Pons (tissue), 1 donor: ENCODE measurements at places on chromosomes 2 and 18.
A peak's percentile ranks its signal among the peaks of the same experiment; 100 is the strongest.

- DNase-seq = no peak
Measured at GRCh38 chr18:23183411-23184150, 48.3 kb downstream of the CABLES1 start.

GRCh38 chr2:65204461-65205210, 23.0 kb upstream of the ACTR2 start:
- no peak for DNase-seq

GRCh38 chr2:12119841-12120240, 373.4 kb downstream of the LPIN1 start:
- DNase-seq = no peak

GRCh38 chr2:4930704-4931103, 761.5 kb upstream of the SOX11 start:
- DNase-seq = no peak

- no peak for DNase-seq
Measured at GRCh38 chr2:183926433-183926832, 671.9 kb upstream of the ZNF804A start.

DNA sequence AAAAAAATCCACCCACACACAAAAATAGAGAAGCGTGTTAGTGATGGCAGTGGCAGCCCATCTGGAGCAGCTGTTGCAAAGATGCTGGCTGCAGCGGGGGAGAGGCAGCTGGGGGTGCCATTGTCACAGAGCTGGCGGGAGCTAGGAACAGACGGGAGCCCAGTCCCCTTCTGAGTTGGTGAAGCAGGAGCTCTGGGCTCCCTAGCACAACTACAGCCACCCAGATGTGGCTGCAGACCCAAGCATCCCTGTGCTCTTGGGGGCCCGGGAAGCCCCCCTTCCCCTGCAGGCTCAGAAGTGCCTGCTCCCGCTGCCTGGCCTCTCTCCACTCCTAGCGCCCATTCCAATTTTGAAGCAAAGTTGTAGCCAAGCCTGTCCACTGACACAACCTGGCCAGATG, 366.6 kb upstream of the MC4R start:
- no peak for DNase-seq

GRCh38 chr2:20349513-20349921, 1.1 kb downstream of the PUM2 start:
- DNase-seq = no peak

GRCh38 chr2:39437522-39438296, 624 bp upstream of the MAP4K3 start:
- no peak for DNase-seq

GRCh38 chr2:21037671-21038108, 6.2 kb downstream of the APOB start:
- DNase-seq = no peak

GRCh38 chr18:61852496-61852895, 40.3 kb downstream of the RNF152 start:
- DNase-seq = no peak

- no peak for DNase-seq
Measured at GRCh38 chr2:119484834-119485233, 39.4 kb downstream of the SCTR start.

GRCh38 chr2:95539836-95540235, 52.0 kb upstream of the TRIM43 start:
- DNase-seq = peak; percentile 76

DNA sequence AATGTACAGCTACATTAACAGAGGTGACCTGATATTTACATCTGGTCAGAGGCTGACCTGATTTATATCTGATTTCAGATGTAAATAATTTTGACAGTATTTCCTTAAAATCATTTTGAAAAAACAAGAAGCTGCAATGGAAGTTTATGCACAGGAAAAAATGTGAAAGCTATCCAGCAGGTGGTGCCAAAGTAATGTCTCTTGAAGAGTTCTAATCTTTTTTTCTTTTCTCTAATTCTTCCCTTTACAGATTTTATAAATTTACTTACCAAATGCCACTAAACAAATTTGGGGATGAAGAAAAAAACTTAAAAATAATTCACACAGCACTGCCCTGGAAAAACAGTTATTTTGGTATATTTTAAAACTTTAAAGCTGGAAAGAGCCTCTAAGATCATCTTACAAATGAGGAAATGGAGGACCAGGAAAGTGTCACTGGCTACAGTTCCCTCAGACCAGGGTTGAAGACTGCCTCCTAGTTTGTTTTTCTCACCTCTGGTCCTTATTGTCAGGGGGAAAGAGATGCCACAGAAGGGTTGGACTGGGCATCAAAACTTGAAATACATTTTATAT, 16.4 kb upstream of the FBLN7 start:
- DNase-seq = peak; percentile 75

GRCh38 chr18:79756826-79757225, 40.9 kb upstream of the KCNG2 start:
- no peak for DNase-seq

DNA sequence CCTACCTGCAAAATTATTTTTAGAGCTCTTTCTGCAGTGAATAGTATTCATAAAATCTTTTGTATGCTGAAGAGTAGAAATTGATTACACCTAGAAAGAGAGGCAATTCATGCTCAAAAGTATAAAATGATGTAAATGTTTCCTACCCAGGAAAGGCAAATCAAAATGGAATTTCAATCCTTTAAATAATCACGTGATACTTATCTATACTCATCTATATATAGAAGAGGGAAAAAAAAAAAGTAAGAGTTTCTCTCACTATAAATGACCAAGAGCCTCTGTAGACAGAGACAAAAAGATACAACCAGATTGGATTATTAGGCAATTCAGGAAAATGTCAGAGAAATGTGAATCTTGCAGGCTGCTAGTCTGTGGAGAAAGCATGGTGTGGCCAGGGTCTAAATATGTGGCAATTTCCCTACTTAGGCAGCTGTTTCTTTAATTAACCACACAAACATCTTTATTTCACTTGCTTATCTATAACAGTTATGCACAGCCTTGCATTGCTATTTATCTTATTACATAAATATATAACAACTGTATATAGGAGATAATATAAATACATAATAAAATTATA, 39.5 kb downstream of the METTL8 start:
- no peak for DNase-seq

GRCh38 chr2:82124629-82125028, 1820.1 kb upstream of the LRRTM1 start:
- no peak for DNase-seq

DNA sequence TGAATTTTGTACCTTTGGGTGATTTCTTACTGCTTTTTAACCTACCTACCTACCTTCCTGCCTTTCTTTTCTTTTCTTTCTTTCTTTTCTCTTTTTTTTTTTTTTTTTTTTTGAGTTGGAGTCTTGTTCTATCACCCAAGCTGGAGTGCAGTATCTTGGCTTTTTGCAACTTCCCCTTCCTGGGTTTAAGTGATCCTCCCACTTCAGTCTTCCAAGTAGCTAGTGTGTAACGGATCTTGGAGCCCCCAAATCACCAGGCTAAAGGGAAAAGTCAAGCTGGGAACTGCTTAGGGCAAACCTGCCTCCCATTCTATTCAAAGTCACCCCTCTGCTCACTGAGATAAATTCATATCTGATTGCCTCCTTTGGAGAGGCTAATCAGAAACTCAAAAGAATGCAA, 61.3 kb downstream of the DDX18 start:
- DNase-seq = no peak

DNA sequence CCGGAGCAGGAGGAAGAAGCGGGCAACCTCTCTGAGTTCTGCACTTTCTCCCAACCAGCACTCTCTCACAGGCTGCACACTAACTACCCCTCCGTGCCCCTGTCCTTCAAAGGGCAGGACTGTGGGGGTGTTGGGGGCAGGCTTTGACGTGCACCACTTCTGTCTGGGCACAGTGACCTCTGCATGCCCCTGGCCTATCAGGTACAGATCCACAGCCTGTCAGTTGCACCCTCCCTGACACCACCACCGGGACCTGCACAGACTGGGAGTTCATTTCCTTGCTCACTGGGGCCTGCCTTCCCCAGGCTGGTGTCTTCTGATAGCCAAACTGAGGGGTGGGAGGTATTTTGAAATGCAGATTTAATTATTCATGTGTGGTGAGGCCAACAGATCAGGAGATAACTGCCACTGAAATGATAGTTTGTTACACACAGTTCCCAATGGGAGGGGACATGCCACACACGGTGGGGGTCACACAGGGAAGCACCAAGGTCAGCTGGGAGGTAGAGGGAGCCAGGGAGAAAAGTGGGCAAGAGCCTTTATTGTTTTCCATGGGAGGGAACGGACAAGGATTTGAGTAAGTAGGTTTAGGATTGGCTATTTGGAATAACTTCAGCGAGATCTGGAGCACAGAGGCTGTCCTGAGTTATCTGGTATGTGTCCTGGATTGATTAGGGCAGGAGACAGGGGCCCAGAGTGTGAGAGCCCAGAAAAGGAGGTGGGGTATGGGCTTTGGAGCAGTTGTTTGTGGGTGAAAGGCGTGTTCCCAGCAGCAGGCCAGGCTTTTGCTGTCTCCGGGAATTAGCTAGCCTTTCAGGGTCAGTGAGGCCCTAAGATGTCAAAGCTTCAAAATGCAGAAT, 251.6 kb downstream of the AFF3 start:
- no peak for DNase-seq

GRCh38 chr2:82317012-82317411, 2012.5 kb upstream of the LRRTM1 start:
- DNase-seq = no peak

GRCh38 chr2:9782197-9782719, 61.0 kb upstream of the TAF1B start:
- no peak for DNase-seq

GRCh38 chr2:150214626-150215025, 272.8 kb downstream of the RND3 start:
- no peak for DNase-seq

GRCh38 chr18:28150925-28151324, 26.0 kb downstream of the CDH2 start:
- DNase-seq = no peak

- no peak for DNase-seq
Measured at GRCh38 chr18:3411854-3412268, 38.1 kb upstream of the TGIF1 start.

- no peak for DNase-seq
Measured at GRCh38 chr2:234579231-234579962, 82.5 kb upstream of the ARL4C start.

DNA sequence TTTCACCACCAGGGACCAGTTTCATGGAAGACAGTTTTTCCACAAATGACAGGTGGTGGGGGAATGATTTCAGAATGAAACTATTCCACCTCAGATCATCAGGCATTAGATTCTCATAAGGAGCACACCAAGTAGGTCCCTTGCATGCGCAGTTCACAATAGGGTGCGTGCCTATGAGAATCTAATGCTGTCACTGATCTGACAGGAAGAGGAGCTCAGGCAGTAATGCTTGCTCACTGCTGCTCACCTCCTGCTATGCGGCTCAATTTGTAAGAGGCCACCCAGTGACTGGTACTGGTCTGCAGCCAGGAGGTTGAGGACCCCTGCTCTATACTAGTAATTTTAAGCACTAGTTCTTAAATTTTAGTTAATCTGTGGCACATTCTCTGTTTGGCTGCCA, 107.8 kb downstream of the IKZF2 start:
- no peak for DNase-seq

DNA sequence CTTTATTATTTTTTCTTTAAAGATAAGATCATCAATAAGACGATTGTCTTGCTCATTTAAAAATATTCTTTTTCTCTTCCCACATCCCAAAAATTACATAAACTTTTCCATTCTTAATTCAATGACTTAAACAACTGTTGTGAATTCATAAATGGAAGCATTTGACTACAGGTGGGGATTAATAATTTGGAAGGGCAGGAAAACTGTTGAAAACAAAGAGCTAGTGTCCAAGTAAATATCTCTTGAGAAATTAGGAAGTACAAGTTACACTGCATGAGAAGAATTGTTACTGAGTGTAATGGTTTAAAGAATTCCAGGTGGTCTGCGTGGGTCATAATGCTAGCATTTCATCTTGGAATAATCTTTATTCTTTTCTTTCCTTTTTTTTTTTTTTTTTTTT, 634.8 kb upstream of the ZEB2 start:
- DNase-seq = no peak

DNA sequence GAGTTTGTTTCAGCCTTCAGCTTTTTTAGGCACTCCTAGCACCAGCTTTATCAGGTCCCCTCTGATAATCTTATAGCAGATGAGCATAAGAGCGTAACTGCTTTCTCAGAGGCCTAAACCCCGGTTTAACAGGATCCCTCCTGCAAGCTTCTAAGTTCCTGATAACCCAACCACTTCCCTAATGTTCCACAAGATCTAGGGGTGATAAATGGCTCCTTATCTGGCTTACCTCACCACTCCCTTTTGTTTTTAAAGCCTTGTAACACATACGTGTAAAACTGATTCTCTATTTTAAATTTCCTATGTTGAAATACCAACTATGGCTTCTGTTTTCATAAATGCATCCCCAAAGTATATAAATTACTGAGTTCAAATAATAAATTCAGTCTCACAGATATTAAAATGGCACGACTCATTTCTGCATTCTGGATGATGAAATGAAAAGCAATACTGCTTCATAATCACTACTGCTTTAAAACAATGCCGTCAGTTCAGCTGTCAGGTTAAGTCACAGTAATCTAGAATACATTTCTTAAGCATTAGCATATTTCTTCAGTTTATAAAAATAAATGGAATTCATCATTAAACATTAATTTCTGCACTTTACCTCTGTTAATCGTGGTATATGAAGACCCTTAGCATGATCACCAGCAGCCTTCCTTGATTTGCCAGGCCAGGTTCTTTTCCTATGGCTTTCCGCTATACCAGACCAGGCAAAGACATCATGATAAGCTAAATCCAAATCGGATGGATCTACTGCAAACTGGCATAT, 126.3 kb downstream of the C2orf74 start:
- no peak for DNase-seq

DNA sequence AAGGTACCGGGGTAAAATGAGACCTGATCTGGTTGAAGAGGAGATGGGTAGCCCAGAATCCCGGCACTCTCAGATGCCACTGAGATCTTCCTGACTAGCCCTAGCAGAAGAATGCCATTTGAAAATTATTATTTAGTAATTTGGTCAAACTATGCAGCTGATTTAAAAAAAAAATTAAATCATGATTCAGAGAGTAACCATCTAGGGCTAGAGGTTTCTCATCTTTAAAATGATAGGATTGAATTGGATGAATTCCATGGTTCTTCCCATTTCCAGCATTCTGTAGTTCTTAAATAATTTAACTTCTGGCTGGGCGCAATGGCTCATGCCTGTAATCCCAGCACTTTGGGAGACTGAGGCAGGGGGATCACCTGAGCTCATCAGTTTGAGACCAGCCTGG, 106.1 kb downstream of the MYO1B start:
- no peak for DNase-seq

- DNase-seq = no peak
Measured at GRCh38 chr2:20717641-20718040, 50.7 kb downstream of the GDF7 start.

DNA sequence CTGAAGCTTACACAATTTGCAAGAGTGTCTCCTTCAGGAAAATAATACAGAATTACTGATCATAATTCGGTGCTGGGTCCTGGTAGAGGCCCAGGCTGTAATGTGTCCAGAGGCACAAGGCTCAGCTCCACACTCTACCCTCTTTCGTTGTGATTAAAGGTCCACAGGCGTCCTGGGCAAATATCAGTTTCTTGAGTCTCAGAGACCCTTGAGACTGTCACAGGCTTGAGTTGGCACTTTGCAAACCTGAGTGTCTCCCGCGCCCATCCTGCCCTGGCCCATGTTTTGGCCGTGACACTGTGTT, 46.9 kb upstream of the SMAD7 start:
- DNase-seq = no peak

GRCh38 chr2:66082581-66082980, 352.3 kb upstream of the MEIS1 start:
- no peak for DNase-seq
